ENCODE measurements at places on chromosomes 2 and 18. TPM values are rescaled to one million over a fixed set of nuclear protein-coding genes. Genes with fewer than 3 reads are reported as not detected.

The TLX2 gene
- 0.63 TPM for total RNA-seq

The GALR1 gene
- 1.1 TPM for total RNA-seq

The LINC00305 gene
- total RNA-seq, result not detected

The OTOS gene
- total RNA-seq, result not detected

The TUBB8B gene
- total RNA-seq, result not detected

The SLC11A1 gene
- 1.7 TPM for total RNA-seq

The TMEFF2 gene
- total RNA-seq, result 4.7 TPM

The CCBE1 gene
- total RNA-seq, result 4.2 TPM

The DYNAP gene
- not detected for total RNA-seq

The ANKRD30BL gene
- total RNA-seq, result 0.26 TPM

The DSEL gene
- 49.3 TPM for total RNA-seq

The ERFE gene
- total RNA-seq, result 0.79 TPM

The TCF23 gene
- 0.85 TPM for total RNA-seq

The HOXD11 gene
- total RNA-seq, result 6.0 TPM

The RNF125 gene
- 10.9 TPM for total RNA-seq

The MITD1 gene
- total RNA-seq, result 31.6 TPM

The DAW1 gene
- 0.16 TPM for total RNA-seq

The PRKAG3 gene
- total RNA-seq, result 1.2 TPM

The FAP gene
- 57.7 TPM for total RNA-seq

The C2orf78 gene
- total RNA-seq, result not detected

The SPP2 gene
- not detected for total RNA-seq

The ZCCHC2 gene
- total RNA-seq, result 13.4 TPM

The MYO7B gene
- total RNA-seq, result 0.11 TPM

The HOXD13 gene
- 14.9 TPM for total RNA-seq

The NT5C1B gene
- not detected for total RNA-seq

The ST6GAL2 gene
- 53.2 TPM for total RNA-seq

The CD8A gene
- not detected for total RNA-seq

The KCNE4 gene
- 22.0 TPM for total RNA-seq

The UGGT1 gene
- 38.5 TPM for total RNA-seq

The EVA1A gene
- total RNA-seq, result 7.1 TPM

The IL1F10 gene
- total RNA-seq, result not detected

The KCNK3 gene
- 4.7 TPM for total RNA-seq

The PLA2R1 gene
- 17.9 TPM for total RNA-seq

The SUCLG1 gene
- 80.7 TPM for total RNA-seq

The NXPH2 gene
- total RNA-seq, result 1.5 TPM

The OSBPL6 gene
- 1.9 TPM for total RNA-seq

The EML4 gene
- 93.6 TPM for total RNA-seq

The ZNF512 gene
- 40.2 TPM for total RNA-seq

The CASP10 gene
- 19.2 TPM for total RNA-seq

The DOK6 gene
- total RNA-seq, result 22.6 TPM

The AGXT gene
- total RNA-seq, result not detected

The POMC gene
- total RNA-seq, result 1.5 TPM

The SNTG2 gene
- 0.69 TPM for total RNA-seq

The RAMP1 gene
- total RNA-seq, result 13.2 TPM

The AFF3 gene
- total RNA-seq, result 43.5 TPM

The GYPC gene
- 65.2 TPM for total RNA-seq

The KRTCAP3 gene
- 2.5 TPM for total RNA-seq

The CCDC102B gene
- 114 TPM for total RNA-seq

The LIMS4 gene
- not detected for total RNA-seq

The HTR2B gene
- 3.0 TPM for total RNA-seq

The SLC16A14 gene
- total RNA-seq, result 13.7 TPM

The COL3A1 gene
- 20,765 TPM for total RNA-seq
